ENCODE measurements at places on chromosomes 6 and 20.
A peak's percentile ranks its signal among the peaks of the same experiment; 100 is the strongest.

DNA sequence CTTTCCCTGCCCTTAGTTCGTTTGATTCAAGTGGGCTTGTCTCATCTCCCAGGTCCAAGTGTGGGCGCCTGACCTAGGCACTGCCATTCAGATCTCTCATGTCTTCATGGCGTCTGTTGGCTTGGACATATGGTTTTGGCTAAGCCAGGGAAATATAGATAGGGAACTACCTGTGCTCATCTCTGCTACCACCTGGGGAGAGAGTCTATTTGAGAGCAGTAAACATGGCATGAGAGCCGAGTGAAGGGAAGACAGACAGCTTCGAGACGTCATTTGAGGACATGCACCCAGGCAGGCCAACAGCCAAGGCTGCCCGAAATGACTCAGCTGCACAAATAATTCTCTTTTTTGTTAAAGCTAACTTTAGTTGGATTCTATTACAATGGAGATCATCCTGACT lies 370.7 kb upstream of the AGPAT4 start:
- no peak overlapping the region for H3K27ac ChIP-seq
- DNase-seq = no peak
- H3K4me1 ChIP-seq = no peaks in the 10 kb centered on the region
- no peaks in the 10 kb centered on the region for H3K27me3 ChIP-seq
- H3K36me3 ChIP-seq = no peaks in the 10 kb centered on the region
- no peak overlapping the region for H3K4me3 ChIP-seq

DNA sequence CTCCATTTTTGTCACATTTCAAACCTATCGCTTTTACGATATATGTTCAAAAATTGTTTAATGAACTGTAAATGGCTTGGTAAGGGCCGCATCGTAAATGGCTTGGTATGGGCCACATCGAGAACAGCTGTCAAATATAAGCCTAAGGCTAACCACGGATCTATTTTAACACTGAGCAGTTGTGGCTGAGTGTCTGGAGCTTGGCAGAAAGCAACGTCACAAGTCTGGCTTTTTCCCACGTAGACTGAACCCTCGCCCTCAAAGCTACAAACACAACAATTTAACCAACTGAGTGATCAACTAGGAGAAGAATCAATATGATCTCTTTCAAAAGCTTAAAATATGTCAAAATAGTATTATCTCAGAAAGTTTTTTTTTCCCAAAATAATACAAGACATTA lies 71.4 kb upstream of the PRSS16 start:
- H3K27ac ChIP-seq = no peak overlapping the region
- H3K4me3 ChIP-seq = no peak overlapping the region
- H3K27me3 ChIP-seq = no peaks in the 10 kb centered on the region

GRCh38 chr6:120894077-120894476 lies 440.2 kb downstream of the TBC1D32 start:
- no peaks in the 10 kb centered on the region for H3K4me1 ChIP-seq
- H3K4me3 ChIP-seq = no peak overlapping the region
- no peaks in the 10 kb centered on the region for H3K27me3 ChIP-seq
- no peak for DNase-seq
- no peak overlapping the region for H3K27ac ChIP-seq

DNA sequence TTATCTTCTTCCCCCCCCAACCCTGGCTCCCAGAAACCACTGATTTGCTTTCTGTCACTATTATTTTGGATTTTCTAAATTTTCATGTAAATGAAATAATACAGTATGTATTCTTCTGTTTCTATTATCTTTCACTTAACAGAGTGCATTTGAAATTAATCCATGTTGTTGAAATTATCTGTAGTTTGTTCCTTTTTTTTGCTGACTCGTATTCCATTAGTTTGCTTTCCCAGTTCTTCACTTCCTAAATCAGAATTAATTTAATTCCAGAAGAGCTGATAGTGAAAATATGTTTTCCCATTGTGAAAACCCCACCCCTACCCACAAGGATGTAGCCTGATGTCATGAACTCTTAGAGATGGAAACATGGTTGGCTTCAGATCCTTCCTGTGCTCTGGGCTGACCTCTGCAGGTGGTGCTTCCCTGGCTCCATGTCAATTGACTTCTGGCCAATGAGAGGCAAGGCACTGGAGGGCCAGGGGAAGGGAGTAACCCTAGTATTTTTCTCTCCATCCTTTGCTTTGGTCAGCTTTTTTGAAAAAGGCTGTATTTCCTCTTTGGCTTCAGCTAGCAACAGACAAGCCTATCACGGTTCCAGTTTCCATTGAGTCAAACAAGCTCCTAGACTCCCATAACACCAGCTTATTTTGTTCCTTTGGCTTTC lies 244.4 kb upstream of the HSF2 start:
- H3K36me3 ChIP-seq = no peaks in the 10 kb centered on the region
- no peak for DNase-seq
- H3K4me3 ChIP-seq = no peak overlapping the region
- H3K27ac ChIP-seq = no peak overlapping the region
- H3K27me3 ChIP-seq = no peaks in the 10 kb centered on the region

- no peak for DNase-seq
- no peak overlapping the region for H3K4me3 ChIP-seq
- no peak overlapping the region for H3K27ac ChIP-seq
Observed at GRCh38 chr6:143721642-143722041, 43.9 kb downstream of the PHACTR2 start.

DNA sequence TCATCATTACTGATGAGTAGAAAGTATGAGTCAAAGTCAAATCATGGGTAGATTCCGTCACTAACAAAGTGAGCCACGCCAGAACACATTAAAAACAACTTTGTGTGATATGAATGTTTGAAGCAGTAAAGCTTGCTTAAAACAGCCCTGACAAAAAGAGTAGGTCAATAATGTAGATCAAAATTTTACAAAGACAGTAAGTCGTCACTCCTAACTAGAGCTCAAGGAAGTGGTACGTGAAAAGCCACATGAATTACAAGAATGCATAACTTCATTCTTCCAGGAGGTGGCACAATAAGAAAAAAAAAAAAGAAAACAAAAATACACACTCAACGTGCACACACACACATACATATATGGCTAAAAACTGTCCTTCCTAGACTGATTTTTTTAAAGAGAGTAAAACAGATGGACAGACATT lies 69.9 kb downstream of the HACE1 start:
- H3K4me1 ChIP-seq = no peaks in the 10 kb centered on the region
- DNase-seq = no peak
- no peaks in the 10 kb centered on the region for H3K36me3 ChIP-seq
- no peaks in the 10 kb centered on the region for H3K27me3 ChIP-seq
- no peak overlapping the region for H3K4me3 ChIP-seq
- no peak overlapping the region for H3K27ac ChIP-seq

- peak overlapping the region; percentile 1 for H3K4me3 ChIP-seq
- no peaks in the 10 kb centered on the region for H3K4me1 ChIP-seq
- H3K36me3 ChIP-seq = no peaks in the 10 kb centered on the region
- no peaks in the 10 kb centered on the region for H3K27me3 ChIP-seq
- no peak overlapping the region for H3K27ac ChIP-seq
Observed at GRCh38 chr6:117496383-117496990, 14.0 kb downstream of the DCBLD1 start.

DNA sequence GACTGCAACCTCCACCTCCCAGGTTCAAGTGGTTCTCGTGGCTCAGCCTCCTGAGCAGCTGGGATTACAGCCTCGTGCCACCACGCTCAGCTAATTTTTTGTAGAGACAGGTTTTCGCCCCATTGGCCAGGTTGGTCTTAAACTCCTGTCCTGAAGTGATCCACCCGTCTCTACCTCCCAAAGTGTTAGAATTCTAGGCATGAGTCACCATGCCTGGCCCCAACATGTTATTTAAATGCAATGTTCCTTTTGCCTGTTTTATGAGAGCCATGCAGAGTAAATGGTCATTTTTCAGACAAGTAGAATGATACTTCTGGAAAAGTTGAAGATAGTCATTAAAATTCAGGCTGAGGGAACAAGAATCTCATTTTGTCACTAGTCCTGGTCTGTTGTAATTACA lies 43.8 kb upstream of the RPS6KA2 start:
- H3K36me3 ChIP-seq = no peaks in the 10 kb centered on the region
- H3K27ac ChIP-seq = no peak overlapping the region
- DNase-seq = no peak
- H3K4me3 ChIP-seq = no peak overlapping the region
- H3K4me1 ChIP-seq = peaks cover 6% of the 10 kb centered on the region
- no peaks in the 10 kb centered on the region for H3K27me3 ChIP-seq

GRCh38 chr20:44142413-44142812 lies 44.6 kb downstream of the JPH2 start:
- DNase-seq = no peak
- H3K4me3 ChIP-seq = no peak overlapping the region
- H3K27me3 ChIP-seq = no peaks in the 10 kb centered on the region
- no peak overlapping the region for H3K27ac ChIP-seq
- H3K36me3 ChIP-seq = no peaks in the 10 kb centered on the region

DNA sequence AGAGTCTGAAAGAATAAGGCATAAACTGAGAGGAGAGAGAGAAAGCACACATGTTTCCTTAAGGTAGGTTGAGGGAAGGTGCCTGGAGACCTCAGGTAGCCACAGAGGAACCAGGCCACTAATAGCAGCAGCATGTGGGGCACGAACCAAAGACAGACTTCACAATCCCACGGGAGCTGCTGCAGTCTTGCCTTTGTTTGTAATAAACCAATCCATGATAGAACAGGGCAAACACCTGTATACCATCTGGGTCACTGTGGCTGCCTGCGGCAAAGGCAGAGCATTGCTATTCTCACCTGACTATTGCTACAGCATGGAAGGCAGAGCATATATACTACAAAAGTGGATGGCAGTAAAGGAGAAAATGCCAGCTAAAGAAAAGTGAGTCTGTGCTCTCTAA lies 36.3 kb downstream of the HEBP2 start:
- H3K27ac ChIP-seq = no peak overlapping the region
- H3K27me3 ChIP-seq = no peaks in the 10 kb centered on the region

GRCh38 chr6:28648035-28648877 lies 122.6 kb downstream of the GPX5 start:
- no peak overlapping the region for H3K4me3 ChIP-seq
- no peaks in the 10 kb centered on the region for H3K4me1 ChIP-seq
- no peaks in the 10 kb centered on the region for H3K36me3 ChIP-seq
- DNase-seq = peak; percentile 43
- no peaks in the 10 kb centered on the region for H3K27me3 ChIP-seq
- H3K27ac ChIP-seq = no peak overlapping the region
